Activated CD8-positive, alpha-beta T cell treated with anti-CD3 and anti-CD28 coated beads for 36 hours (primary cell): ENCODE measurements at places on chromosomes 6 and 20.

- no peak for DNase-seq
Observed at GRCh38 chr6:44177691-44178423, 19.2 kb downstream of the CAPN11 start.

DNA sequence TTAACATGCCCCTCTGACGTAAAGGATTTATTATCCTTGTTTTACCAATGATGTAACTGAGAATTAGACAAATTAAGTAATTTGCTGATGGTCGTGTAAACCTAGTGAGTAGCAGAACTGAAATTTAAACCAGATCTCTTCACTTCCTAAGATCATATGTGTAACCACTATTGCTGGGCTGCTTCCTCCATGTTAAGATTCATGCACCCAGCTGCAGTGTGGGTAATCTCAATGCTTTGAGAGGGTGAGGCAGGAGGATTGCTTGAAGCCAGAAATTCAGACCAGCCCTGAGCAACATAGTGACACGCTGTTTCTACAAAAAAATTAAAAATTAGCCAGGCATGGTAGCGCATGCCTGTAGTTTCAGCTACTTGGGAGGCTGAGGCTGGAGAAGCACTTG, 97.9 kb downstream of the L3MBTL3 start:
- DNase-seq = no peak

DNA sequence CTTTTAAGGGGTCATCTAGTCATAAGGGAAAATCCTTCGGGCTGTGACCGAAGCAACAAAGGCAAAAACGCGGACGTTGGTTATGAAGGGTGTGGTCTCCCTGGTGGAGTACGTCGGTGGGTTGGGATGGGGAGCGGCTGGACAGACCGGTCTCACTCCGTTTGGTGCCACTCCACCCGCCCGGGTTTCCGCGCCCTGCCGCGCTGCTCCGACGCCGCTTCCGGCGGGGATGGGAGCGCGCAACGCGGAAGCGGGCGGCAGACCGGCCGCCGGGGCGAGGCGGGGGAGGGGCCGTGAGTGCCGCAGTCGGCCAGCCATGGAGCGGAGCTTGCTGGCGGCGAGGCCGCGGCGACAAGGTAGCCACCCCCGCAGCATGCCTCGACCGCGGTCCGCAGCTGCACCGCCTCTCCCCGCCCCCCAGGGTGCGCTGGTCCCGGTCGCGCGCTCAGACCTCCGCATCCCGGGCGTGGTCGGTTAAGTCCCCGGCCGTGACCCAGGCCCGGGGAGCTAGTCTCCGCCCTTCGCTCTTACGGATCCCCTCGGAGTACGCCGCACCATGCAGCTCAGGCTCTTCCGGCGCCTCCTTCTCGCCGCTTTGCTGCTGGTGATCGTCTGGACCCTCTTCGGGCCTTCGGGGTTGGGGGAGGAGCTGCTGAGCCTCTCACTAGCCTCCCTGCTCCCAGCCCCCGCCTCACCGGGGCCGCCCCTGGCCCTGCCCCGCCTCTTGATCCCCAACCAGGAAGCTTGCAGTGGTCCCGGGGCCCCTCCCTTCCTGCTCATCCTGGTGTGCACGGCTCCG, at the start of gene B3GALT4:
Gene B3GALT4 (plus strand): TSS at position 260 of the 799 bp plus-strand sequence. CDS start 297 bp downstream, at position 557.
- peak; percentile 82 for DNase-seq

DNA sequence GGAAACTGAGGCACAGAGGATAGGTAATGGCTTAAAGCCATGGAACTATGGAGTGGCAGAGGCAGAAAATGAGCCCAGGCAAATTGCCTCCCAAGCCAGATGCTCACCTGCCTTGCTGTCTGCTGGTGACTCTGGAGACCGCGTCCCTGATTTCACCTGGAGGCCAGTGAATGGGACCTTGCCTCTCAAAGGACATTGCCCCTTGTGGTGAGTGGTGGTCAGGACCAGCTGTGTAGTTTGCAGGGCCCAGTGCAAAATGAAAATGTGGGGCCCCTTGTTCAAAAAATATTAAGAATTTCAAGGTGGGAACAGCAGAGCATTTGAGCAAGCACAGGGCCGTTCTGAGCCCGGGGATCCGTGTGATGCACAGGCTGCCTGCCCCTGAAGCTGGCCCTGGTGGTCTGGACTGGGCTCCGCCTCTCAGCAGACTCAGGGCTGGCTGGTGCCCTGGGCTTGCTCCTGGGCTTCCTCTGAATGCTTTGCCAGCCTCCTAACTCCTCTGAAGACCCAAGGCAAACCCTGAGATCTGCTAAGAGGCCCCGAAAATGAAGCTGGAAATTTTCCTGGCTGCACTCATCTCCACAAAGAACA, 19.8 kb upstream of the KCNG1 start:
- DNase-seq = no peak

DNA sequence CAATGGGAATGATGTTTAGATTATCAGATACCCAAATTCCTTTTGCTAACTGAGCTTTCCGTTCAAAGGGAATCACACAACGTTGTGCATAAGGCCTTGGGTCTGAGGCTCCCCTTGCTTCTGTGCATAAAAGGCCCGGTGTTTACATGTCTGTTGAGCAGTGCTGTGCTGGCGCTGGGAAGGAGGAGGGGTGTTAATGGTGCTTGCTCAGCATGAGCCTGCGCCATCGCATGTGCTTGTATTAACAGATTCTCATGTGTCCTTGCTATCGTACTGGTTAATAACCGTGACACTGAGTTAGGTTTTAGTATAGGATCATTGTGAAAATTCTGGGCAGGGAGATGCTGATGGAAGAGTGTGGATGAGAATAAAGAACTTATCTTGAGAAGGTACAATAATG, 62.3 kb upstream of the TRAF3IP2 start:
- DNase-seq = no peak

DNA sequence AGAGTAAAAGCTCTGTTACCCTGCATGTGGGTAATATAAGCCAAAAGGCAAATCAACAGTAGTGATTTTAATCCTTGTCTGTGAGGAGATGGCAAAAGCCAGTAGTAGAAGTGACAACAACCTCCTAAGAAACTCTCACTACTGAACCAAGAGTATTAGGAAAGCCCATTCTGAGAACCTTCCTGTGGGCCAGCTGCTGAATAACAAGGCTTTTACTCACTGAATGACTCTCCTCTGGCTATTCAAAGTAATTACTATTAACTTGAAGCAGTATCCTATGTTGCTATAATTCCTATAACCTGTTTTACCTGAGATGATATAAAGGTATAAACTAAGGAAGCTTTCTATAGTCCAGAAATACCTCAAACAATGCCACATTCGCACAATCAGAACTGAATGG, 55.1 kb downstream of the CHD6 start:
- no peak for DNase-seq

GRCh38 chr6:166476634-166477215, 94.0 kb upstream of the MPC1 start:
- DNase-seq = no peak

DNA sequence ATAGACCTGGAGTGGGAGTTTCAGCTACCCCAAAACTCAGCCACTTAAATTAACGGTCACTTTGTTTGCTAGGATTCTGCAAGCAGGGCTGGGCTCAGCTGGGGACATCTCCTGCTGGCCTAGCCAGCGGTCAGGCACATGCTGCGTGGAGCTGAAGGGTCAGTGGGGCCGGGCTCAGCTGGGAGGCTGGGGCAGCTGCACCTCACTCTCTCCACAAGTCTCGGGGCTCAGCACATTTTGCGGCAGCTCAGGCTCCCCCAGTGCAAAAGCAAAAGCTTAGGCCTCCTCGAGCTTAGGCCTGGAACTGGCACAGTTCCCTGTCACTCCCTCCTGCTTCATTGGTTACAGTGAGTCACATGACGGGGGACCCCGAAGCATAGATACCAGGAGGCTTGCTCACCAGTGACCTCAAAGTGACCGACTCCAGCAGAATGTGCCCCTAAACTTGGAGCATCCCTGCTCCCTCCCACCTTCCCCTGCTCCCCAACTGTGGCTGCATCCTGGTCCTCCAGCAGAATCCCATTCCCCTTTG, 80.6 kb upstream of the CST7 start:
- DNase-seq = no peak
